ENCODE measurements at places on chromosomes 5 and 9. TPM values are rescaled to one million over a fixed set of nuclear protein-coding genes. Genes with fewer than 3 reads are reported as not detected.

GRCh38 chr9:90975781-90976538 lies 174.3 kb downstream of the SYK start:
- DNase-seq = no peak
- H3K27ac ChIP-seq = no peak overlapping the region
- peaks cover 10% of the 10 kb centered on the region for H3K27me3 ChIP-seq
- no peak overlapping the region for H3K4me3 ChIP-seq
- no peaks in the 10 kb centered on the region for H3K36me3 ChIP-seq

GRCh38 chr5:169253071-169253470 lies 47.9 kb downstream of the SLIT3 start:
- no peak for DNase-seq
- no peak overlapping the region for H3K4me3 ChIP-seq
- H3K27me3 ChIP-seq = peaks cover 2% of the 10 kb centered on the region
- no peak overlapping the region for H3K27ac ChIP-seq
- no peaks in the 10 kb centered on the region for H3K4me1 ChIP-seq
- H3K36me3 ChIP-seq = no peaks in the 10 kb centered on the region

DNA sequence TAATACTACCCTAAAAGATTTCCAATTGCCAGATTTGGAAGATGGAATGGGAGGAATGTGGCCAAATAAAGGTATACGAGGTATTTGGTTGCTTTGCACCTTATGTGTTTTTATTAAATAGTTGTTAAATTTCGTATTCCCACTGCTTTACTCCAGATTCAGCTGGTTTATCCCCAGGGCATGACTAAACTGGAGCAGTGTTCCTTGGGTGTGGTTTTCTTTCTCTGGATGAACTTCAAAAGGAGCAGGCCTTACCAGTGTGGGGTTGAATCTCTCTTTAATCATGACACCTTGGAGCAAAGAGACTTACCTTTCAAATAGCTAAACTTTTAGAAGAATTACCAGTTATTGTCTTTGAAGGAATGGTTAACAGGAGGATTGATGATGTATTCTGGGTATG lies 121.7 kb upstream of the BNC2 start:
- no peak overlapping the region for H3K4me3 ChIP-seq
- H3K4me1 ChIP-seq = no peaks in the 10 kb centered on the region
- H3K27ac ChIP-seq = no peak overlapping the region
- no peak for DNase-seq
- no peaks in the 10 kb centered on the region for H3K36me3 ChIP-seq

GRCh38 chr9:137236238-137236935 lies 4.7 kb upstream of the TUBB4B start:
- H3K4me1 ChIP-seq = peaks cover 47% of the 10 kb centered on the region
- peak; percentile 84 for DNase-seq
- no peak overlapping the region for H3K27ac ChIP-seq
- no peak overlapping the region for H3K4me3 ChIP-seq
- peaks cover 35% of the 10 kb centered on the region for H3K27me3 ChIP-seq

DNA sequence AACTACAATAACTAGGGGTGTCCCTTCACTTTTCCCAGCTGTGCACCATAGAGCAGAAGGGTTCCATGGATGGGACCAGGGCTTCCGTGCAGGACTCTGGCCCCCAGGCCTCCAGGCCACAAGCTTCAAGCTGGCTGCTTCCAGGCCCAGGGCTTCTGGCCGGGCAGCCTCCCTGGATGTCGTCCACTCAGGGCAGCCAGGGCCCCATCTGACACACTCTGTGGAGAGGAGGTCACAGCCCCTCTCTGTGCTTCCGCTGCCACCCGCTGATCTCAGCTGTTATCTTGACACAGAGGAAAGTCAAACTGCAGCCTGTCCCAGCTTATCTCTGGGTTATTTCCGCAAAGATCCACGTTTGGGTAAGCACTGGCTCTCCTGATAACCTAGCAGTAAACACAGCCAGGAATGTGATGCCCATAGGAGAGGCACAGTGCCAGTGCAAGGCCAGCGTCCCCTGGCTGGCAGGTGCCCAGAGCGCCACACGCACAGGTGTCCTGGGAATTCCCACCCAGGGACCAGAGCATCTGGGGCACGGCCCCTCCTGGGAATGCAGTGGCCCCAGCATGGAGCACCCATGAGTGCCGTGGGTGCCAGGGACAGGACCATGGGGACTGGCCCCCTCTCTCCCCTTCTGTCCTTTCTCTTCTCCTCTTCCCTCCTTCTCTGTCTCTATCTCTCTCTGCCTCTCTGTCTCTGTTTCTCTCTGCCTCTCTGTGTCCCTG lies 15.6 kb upstream of the SLC6A19 start:
- no peaks in the 10 kb centered on the region for H3K4me1 ChIP-seq
- H3K4me3 ChIP-seq = no peak overlapping the region
- DNase-seq = no peak
- H3K27me3 ChIP-seq = peaks cover 45% of the 10 kb centered on the region
- H3K36me3 ChIP-seq = no peaks in the 10 kb centered on the region

GRCh38 chr5:90434116-90434714 lies 24.7 kb upstream of the CETN3 start:
- H3K4me1 ChIP-seq = no peaks in the 10 kb centered on the region
- no peak overlapping the region for H3K4me3 ChIP-seq
- H3K36me3 ChIP-seq = no peaks in the 10 kb centered on the region
- no peak overlapping the region for H3K27ac ChIP-seq

DNA sequence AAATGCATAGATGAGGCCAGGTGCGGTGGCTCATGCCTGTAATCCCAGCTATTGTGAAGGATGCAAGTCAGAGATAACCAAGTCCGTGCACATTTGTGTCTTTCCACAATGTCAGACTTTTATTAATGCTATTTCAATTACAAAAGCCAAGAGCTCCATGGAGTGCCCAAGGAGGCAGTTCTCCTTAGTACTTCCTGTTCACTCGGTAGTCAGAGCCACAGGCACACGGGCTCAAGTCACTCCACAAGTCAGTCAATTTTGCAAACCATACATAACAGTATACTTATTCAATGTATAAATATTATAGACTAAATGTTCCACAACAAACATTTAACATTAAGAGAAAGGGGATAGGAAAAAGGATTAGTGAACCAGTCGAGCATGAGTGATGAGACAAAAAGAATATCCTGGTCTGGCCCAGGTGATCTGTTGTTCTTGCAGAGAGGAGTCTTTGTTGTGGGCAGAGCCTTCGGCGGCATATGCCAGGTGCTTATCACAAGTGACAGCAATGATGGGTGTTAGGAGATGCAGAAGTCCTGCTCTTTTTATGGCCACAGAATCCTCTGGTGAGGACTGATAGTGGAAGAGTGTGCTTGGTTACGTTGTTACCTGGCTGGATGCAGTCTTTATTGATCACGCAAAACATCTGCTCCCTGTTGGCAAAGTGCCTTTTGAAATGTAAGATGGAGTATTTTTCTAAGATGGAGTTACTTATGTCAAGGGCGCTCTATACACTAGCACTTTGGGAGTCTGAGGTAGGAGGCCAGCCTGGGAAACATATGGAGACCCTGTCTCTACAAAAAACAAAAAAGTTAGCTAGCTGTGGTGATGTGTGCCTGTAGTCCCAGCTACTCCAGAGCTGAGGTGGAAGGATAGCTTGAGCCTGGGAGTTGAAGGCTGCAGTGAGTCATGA lies 167.0 kb upstream of the FBXL17 start:
- no peaks in the 10 kb centered on the region for H3K36me3 ChIP-seq
- H3K27ac ChIP-seq = no peak overlapping the region
- H3K27me3 ChIP-seq = no peaks in the 10 kb centered on the region

DNA sequence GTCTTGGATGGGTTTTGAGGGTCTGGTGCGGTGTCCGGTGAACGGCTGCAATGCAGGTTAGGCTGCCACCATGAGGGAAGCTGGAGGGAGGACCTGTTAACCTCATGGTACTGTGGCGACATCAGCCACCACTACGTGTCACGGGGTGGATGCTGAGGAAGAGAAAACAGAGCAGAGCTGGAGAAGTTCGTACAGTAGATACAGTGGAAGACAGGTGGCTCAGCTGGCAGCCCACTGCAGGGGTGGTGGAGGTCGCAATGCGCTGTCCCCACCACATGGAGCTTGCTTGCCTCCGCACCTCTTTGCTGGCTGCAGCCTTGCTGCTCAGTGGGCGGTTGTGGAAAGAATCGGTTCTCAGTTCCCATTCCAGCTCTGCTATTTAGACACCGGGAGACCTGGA lies 2.8 kb downstream of the DCANP1 start:
- no peak overlapping the region for H3K4me3 ChIP-seq
- H3K27me3 ChIP-seq = peaks cover 10% of the 10 kb centered on the region
- H3K4me1 ChIP-seq = no peaks in the 10 kb centered on the region
- H3K36me3 ChIP-seq = no peaks in the 10 kb centered on the region

- DNase-seq = no peak
- H3K27me3 ChIP-seq = no peaks in the 10 kb centered on the region
- no peaks in the 10 kb centered on the region for H3K36me3 ChIP-seq
- no peak overlapping the region for H3K27ac ChIP-seq
- H3K4me1 ChIP-seq = no peaks in the 10 kb centered on the region
Observed at GRCh38 chr5:117054141-117054540, 479.5 kb upstream of the SEMA6A start.

- no peak for DNase-seq
- peaks cover 12% of the 10 kb centered on the region for H3K4me1 ChIP-seq
- H3K27ac ChIP-seq = no peak overlapping the region
- H3K27me3 ChIP-seq = peaks cover 31% of the 10 kb centered on the region
- H3K4me3 ChIP-seq = no peak overlapping the region
Observed at GRCh38 chr9:131348631-131349521, 45.0 kb upstream of the PRRC2B start.

GRCh38 chr5:179255527-179256327 lies 89.5 kb downstream of the ADAMTS2 start:
- H3K36me3 ChIP-seq = no peaks in the 10 kb centered on the region
- no peaks in the 10 kb centered on the region for H3K4me1 ChIP-seq
- H3K27me3 ChIP-seq = peaks cover 4% of the 10 kb centered on the region
- H3K27ac ChIP-seq = no peak overlapping the region
- DNase-seq = no peak

DNA sequence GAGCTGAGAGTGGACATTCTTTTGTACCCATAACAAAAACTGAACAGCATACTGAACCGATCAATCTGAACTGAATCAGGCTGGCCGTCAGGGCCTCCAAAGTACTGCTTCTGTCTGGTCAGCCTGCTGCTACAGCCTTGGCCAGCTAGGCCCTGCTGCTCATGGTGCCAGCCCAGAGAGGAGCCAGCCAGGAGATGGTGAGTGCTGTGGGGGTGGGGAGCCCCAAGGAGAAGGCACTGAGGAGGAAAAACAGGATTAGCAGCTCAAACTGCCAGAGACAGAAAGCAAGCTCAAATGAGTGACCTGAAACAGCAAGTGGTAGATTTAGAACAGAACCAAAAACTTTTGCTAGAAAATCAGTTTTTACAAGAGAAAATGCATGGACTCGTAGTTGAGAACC lies 23.9 kb downstream of the SRP19 start:
- DNase-seq = no peak
- H3K27ac ChIP-seq = no peak overlapping the region
- peaks cover 5% of the 10 kb centered on the region for H3K36me3 ChIP-seq
- H3K4me1 ChIP-seq = peaks cover 17% of the 10 kb centered on the region

GRCh38 chr5:157193699-157194424 lies 13.2 kb downstream of the ITK start:
- DNase-seq = peak; percentile 72
- H3K4me1 ChIP-seq = peaks cover 86% of the 10 kb centered on the region
- H3K4me3 ChIP-seq = peak overlapping the region; percentile 28
- H3K27me3 ChIP-seq = no peaks in the 10 kb centered on the region

DNA sequence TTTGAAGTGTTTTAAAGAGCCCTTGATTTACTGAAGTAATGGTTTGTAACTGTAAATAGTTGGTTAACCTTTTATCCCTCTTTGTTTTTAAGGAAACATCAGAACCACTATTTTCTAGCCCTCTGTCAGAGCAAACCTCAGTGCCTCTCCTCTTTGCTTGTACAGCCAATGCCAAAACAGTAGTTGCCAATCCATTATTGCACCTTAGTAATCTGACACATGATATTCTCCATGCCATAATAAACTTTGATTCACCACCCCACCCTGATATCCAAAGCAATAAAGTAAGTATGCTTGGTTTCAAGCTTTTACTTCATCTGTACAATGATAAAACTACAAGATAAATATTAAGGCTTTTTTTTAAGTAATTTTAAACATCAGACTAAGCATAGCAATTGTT lies 100.8 kb downstream of the DMXL1 start:
- no peaks in the 10 kb centered on the region for H3K4me1 ChIP-seq
- H3K4me3 ChIP-seq = no peak overlapping the region
- H3K36me3 ChIP-seq = no peaks in the 10 kb centered on the region
- H3K27me3 ChIP-seq = no peaks in the 10 kb centered on the region
- DNase-seq = no peak

GRCh38 chr5:141785711-141786110 lies 92.5 kb downstream of the PCDH1 start:
- no peak overlapping the region for H3K27ac ChIP-seq
- H3K4me1 ChIP-seq = no peaks in the 10 kb centered on the region
- no peak overlapping the region for H3K4me3 ChIP-seq
- no peak for DNase-seq

- no peak for DNase-seq
- no peaks in the 10 kb centered on the region for H3K4me1 ChIP-seq
- no peaks in the 10 kb centered on the region for H3K27me3 ChIP-seq
- no peaks in the 10 kb centered on the region for H3K36me3 ChIP-seq
- no peak overlapping the region for H3K27ac ChIP-seq
- no peak overlapping the region for H3K4me3 ChIP-seq
Observed at GRCh38 chr5:4868140-4868735, 271.9 kb upstream of the ADAMTS16 start.

- no peak overlapping the region for H3K4me3 ChIP-seq
- H3K4me1 ChIP-seq = peaks cover 3% of the 10 kb centered on the region
- peaks cover 59% of the 10 kb centered on the region for H3K36me3 ChIP-seq
- H3K27ac ChIP-seq = no peak overlapping the region
Observed at GRCh38 chr9:95478335-95478734, 38.4 kb downstream of the PTCH1 start.

ADAMTS12 gene
- total RNA-seq = not detected

CCT5 gene
- total RNA-seq = 105 TPM

LCNL1 gene
- 1.3 TPM for total RNA-seq

CNTNAP3 gene
- 0.22 TPM for total RNA-seq

ZNF484 gene
- total RNA-seq = 14.2 TPM

EIF4E1B gene
- not detected for total RNA-seq

SHB gene
- 1.3 TPM for total RNA-seq

PRR16 gene
- total RNA-seq = not detected

SLC6A3 gene
- not detected for total RNA-seq

Data from T-cell (primary cell).